ENCODE measurements at places on chromosomes 5 and 9.

DNA sequence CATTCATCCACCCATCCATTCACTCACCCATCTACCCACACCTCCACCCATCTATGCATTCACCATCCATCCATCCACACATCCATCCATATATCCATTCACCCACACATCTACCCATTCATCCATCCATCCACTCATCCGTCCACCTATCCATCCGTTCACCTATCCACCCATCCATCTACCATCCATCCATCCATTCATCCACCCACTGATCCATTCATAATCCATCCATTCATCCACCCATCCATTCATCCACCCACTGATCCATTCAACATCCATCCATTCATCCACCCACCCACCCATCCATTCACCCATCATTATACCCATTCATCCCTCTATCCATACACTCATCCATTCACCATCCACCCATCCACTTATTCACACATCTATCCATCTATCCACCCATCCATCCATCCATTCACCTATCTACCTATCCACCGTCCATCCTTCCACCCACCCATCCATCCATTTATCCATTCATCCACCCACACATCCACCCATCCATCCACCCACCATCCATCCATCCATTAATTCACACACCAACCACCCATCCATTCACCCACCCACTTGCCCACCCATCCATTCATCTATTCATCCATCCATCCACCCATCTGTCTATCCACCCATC is 336.5 kb upstream of the IRX4 start:
- no peak for DNase-seq
- H3K4me3 ChIP-seq, result no peak overlapping the region
- no peaks in the 10 kb centered on the region for H3K36me3 ChIP-seq
- H3K27me3 ChIP-seq, result no peaks in the 10 kb centered on the region
- H3K4me1 ChIP-seq, result no peaks in the 10 kb centered on the region

- H3K4me1 ChIP-seq, result no peaks in the 10 kb centered on the region
- no peaks in the 10 kb centered on the region for H3K27me3 ChIP-seq
- H3K4me3 ChIP-seq, result no peak overlapping the region
- peaks cover 37% of the 10 kb centered on the region for H3K36me3 ChIP-seq
These were observed 55.8 kb downstream of the NUP214 start for GRCh38 chr9:131181091-131181681.

- no peak overlapping the region for H3K4me3 ChIP-seq
- DNase-seq, result no peak
- H3K27ac ChIP-seq, result no peak overlapping the region
- H3K36me3 ChIP-seq, result no peaks in the 10 kb centered on the region
- H3K27me3 ChIP-seq, result peaks cover 8% of the 10 kb centered on the region
These were observed 1.9 kb upstream of the SH3PXD2B start for GRCh38 chr5:172456076-172456722.

GRCh38 chr9:83724436-83724835 is 16.7 kb upstream of the UBQLN1 start:
- no peaks in the 10 kb centered on the region for H3K36me3 ChIP-seq
- H3K4me1 ChIP-seq, result no peaks in the 10 kb centered on the region
- H3K27ac ChIP-seq, result no peak overlapping the region
- H3K27me3 ChIP-seq, result no peaks in the 10 kb centered on the region
- no peak for DNase-seq

DNA sequence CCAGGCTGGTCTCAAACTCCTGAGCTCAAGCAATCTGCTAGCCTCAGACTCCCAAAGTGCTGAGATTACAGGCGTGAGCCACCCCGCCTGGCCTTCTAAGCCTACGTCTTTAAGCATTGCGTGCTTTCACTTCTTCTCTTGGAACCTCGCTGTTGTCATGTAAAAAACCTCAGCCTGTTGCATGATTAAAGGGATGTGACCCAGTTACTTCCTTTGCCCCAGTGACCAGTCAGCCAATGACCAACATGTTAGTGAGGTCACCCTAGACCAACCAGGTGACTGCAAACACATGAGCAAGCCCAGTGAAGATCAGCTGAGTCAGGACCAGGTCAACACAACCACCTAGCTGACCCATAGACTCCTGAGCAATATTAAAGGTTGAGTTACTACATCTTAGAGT is 10.5 kb downstream of the KIF4B start:
- no peak for DNase-seq
- no peak overlapping the region for H3K4me3 ChIP-seq
- no peak overlapping the region for H3K27ac ChIP-seq
- H3K36me3 ChIP-seq, result no peaks in the 10 kb centered on the region
- H3K27me3 ChIP-seq, result no peaks in the 10 kb centered on the region

- no peak for DNase-seq
- H3K36me3 ChIP-seq, result no peaks in the 10 kb centered on the region
These were observed 83.5 kb upstream of the RIOK2 start for GRCh38 chr5:97266576-97266975.

DNA sequence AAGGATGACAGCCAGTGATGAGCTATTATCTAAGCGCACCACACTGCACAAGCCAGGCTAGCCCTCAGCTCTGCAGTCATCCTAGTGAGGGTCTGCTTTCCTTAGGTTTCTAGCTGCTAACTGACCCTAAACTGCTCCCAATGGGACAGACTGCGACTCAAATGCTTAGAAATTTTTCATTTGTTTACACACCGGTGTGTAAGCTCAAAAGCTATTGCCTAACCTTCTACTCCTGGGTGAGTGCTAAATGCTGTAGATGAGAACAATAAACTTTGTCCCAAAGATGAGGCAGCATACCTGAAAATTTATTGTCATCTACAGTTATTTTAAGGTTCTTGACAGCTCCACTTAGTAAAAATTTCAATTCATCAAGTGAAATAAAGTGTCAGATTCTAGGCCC is 311.4 kb downstream of the TMEM167A start:
- no peaks in the 10 kb centered on the region for H3K27me3 ChIP-seq
- H3K4me1 ChIP-seq, result no peaks in the 10 kb centered on the region
- H3K27ac ChIP-seq, result no peak overlapping the region
- DNase-seq, result no peak
- H3K4me3 ChIP-seq, result no peak overlapping the region

- H3K4me3 ChIP-seq, result no peak overlapping the region
- DNase-seq, result no peak
- H3K36me3 ChIP-seq, result no peaks in the 10 kb centered on the region
- no peaks in the 10 kb centered on the region for H3K4me1 ChIP-seq
These were observed 124.1 kb downstream of the JAKMIP2 start for GRCh38 chr5:147658293-147658932.

- H3K36me3 ChIP-seq, result no peaks in the 10 kb centered on the region
- H3K27me3 ChIP-seq, result no peaks in the 10 kb centered on the region
- no peak overlapping the region for H3K27ac ChIP-seq
- no peak for DNase-seq
- no peak overlapping the region for H3K4me3 ChIP-seq
These were observed 95.2 kb upstream of the IL7R start for GRCh38 chr5:35761541-35761940.

DNA sequence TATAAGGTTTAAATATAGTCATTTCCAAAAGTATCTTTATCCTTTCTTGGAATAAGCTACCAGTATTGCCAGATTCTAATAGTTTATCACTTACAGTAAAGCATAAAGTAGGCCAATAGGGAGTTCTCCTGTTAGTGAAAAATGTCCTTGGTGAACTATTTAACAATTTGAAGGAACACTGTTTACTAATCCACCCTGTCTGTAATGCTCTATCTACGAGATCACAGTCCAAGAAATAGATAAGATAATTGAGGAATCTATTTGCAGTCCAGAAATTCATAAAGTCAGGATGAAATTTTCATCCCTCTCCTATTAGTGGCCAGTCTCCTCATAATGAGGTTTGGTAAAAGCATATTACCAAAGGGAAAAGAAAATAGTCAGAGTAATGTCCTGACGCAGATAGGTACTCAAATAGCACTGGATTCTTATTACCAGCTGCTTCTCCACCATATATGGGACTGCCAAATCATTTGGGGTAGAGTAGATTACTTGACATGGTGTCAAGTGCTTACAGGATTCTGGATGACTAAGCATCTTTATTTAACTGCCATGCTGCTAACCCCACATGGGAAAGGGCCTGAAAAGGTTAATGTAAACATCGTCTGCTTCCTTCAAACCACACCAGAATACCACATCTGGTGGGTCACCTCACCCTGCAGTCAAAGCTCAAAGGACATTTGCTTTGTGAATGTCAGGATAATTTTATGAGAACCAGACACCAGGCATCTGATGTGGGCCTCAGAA is 808.1 kb downstream of the EFNA5 start:
- H3K4me3 ChIP-seq, result no peak overlapping the region
- no peaks in the 10 kb centered on the region for H3K4me1 ChIP-seq
- H3K27me3 ChIP-seq, result no peaks in the 10 kb centered on the region
- no peak for DNase-seq
- no peaks in the 10 kb centered on the region for H3K36me3 ChIP-seq
- no peak overlapping the region for H3K27ac ChIP-seq

- no peak overlapping the region for H3K4me3 ChIP-seq
- H3K27ac ChIP-seq, result no peak overlapping the region
- no peaks in the 10 kb centered on the region for H3K27me3 ChIP-seq
- no peak for DNase-seq
These were observed 49.4 kb downstream of the FNIP1 start for GRCh38 chr5:131747180-131748105.

DNA sequence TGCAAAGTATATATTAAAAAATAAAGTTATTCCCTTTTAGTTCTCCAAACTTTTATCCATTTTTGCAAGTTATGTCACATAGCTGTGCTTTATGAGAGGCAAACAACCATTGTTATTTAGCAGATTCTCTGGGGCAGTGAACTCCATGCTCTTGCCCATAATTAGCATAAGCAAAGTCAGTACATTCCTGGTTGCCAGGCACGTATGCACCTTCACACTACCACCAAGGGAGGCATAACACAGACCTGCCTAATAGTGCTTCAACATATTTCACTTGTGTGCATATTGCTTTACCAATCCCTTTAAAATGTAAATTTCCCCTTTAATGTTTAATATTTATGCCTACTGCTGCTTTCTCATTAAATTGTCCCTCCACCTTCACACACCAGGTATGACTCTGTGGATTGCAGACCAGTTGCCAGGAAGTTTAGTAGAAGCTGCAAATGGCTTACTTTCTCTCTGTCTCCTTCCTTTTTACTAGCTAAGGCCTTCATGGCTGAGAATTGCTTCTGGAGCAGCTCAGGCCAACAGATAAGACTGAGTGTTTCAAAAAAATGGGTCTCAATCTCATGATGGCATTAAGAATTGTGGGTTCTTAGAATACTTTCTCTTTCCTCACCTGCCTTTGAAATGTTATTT is 388.2 kb downstream of the PRR16 start:
- H3K36me3 ChIP-seq, result no peaks in the 10 kb centered on the region
- DNase-seq, result no peak
- H3K4me3 ChIP-seq, result no peak overlapping the region
- no peak overlapping the region for H3K27ac ChIP-seq

DNA sequence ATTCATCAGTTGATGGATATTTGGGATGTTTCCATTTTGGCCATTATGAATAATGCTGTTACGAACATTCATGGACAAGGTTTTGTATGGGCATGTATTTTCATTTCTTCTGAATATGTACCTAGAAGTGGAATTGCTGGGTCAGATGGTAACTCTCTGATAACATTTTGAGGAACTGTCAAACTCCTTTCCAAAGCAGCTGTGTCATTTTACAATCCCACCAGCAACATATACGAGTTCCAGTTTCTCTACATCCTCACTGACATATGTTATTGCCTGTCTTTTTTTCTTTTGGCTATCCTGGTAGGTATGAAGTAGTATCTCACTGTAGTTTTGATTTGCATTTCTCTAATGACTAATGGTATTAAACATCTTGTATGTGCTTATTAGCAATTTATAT is 86.7 kb downstream of the PRKACG start:
- H3K36me3 ChIP-seq, result no peaks in the 10 kb centered on the region
- H3K27ac ChIP-seq, result no peak overlapping the region
- DNase-seq, result no peak
- no peaks in the 10 kb centered on the region for H3K27me3 ChIP-seq
- no peak overlapping the region for H3K4me3 ChIP-seq
- peaks cover 9% of the 10 kb centered on the region for H3K4me1 ChIP-seq

- H3K27me3 ChIP-seq, result no peaks in the 10 kb centered on the region
- H3K27ac ChIP-seq, result no peak overlapping the region
- H3K36me3 ChIP-seq, result no peaks in the 10 kb centered on the region
- no peak overlapping the region for H3K4me3 ChIP-seq
These were observed 27.6 kb downstream of the COL15A1 start for GRCh38 chr9:98971168-98971914.

GRCh38 chr9:35910613-35911359 is 1.5 kb downstream of the SPAAR start:
- H3K4me1 ChIP-seq, result peaks cover 44% of the 10 kb centered on the region
- H3K36me3 ChIP-seq, result no peaks in the 10 kb centered on the region
- H3K27me3 ChIP-seq, result no peaks in the 10 kb centered on the region
- H3K27ac ChIP-seq, result peak overlapping the region; percentile 55
- DNase-seq, result peak; percentile 24

GRCh38 chr9:14693251-14693861 is at the start of gene ZDHHC21:
ZDHHC21 (minus strand) TSS chr9:14693432; CDS start chr9:14674340, 19,092 bp downstream.
- peak within 1 kb of the TSS; percentile 75 for H3K4me3 ChIP-seq
- H3K36me3 ChIP-seq, result no peaks in the 10 kb centered on the region
- H3K4me1 ChIP-seq, result peaks cover 5% of the 10 kb centered on the region
- peak within 1 kb of the TSS; percentile 21 for H3K27ac ChIP-seq
- H3K27me3 ChIP-seq, result no peaks in the 10 kb centered on the region
- DNase-seq, result peak; percentile 24

DNA sequence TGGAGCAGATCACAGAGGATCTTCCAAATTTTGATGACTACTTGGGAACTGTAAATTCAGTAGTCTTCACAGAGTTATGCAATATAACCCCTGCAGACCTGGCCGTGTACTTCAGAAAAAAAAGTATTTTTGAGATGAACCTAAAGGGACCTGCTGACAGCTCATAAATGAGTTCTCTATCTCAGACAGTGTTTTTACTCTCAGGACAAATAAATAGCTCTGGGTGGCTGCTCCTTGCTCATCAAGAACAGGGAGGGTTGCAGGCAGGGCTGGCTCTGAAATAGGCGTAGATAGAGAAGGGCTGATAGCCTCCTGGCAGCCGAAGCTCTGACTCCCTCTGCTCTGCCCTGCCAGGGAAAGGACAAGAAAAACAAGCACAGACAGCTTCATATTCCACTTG is 64.8 kb downstream of the PLAC8L1 start:
- no peak for DNase-seq
- H3K4me3 ChIP-seq, result no peak overlapping the region
- no peaks in the 10 kb centered on the region for H3K27me3 ChIP-seq
- H3K36me3 ChIP-seq, result no peaks in the 10 kb centered on the region

GRCh38 chr9:127067603-127068220 is 54.7 kb downstream of the ANGPTL2 start:
- no peaks in the 10 kb centered on the region for H3K4me1 ChIP-seq
- H3K4me3 ChIP-seq, result no peak overlapping the region
- DNase-seq, result no peak

GRCh38 chr9:71796100-71796767 is 27.9 kb upstream of the CEMIP2 start:
- DNase-seq, result no peak
- H3K4me1 ChIP-seq, result peaks cover 34% of the 10 kb centered on the region
- no peak overlapping the region for H3K4me3 ChIP-seq
- no peak overlapping the region for H3K27ac ChIP-seq
